ENCODE measurements at places on chromosomes 13 and 19.

DNA sequence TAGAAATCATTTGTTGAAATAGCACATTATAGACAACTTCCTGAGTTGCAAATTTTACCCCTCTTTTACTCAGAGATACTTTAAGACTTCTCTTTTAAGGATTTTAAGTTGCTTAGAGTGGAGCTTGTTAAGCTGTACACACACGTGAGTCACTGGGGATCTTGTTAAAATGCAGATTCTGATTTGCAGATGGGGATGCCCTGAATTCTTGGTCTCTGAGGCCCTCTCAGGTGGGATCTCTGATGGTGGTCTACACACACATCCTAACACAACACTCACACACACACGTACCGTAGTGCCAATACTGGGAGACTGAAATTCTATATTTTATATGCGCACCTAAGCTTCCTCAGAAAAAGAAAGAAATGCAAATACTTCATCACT, 788.3 kb downstream of the UQCRFS1 start:
- DNase-seq: no peak

DNA sequence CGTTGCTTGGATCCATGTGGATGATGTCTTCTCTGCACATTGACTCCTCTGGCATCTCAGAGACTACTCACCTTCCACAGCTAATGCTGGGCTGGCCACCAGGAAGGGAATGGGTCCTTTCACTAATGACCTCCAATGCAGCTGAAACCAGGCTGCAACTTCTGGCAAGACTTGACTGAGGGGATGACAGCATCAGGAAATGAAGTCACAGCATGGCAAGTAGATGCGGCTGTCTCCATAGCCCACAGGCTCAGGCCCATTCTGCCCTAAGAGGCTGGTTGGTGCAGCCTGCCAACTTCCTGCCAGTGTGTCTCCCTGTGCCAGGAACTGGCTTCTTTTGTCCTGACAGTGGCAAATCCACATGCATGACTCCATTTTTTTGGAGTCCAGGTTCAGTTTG, 467.3 kb downstream of the TSHZ3 start:
- no peak for DNase-seq

GRCh38 chr13:113187263-113187669, 21.2 kb downstream of the PCID2 start:
- peak; percentile 27 for DNase-seq

- no peak for DNase-seq
Measured at GRCh38 chr13:102692491-102692826, 2.4 kb downstream of the METTL21C start.

DNA sequence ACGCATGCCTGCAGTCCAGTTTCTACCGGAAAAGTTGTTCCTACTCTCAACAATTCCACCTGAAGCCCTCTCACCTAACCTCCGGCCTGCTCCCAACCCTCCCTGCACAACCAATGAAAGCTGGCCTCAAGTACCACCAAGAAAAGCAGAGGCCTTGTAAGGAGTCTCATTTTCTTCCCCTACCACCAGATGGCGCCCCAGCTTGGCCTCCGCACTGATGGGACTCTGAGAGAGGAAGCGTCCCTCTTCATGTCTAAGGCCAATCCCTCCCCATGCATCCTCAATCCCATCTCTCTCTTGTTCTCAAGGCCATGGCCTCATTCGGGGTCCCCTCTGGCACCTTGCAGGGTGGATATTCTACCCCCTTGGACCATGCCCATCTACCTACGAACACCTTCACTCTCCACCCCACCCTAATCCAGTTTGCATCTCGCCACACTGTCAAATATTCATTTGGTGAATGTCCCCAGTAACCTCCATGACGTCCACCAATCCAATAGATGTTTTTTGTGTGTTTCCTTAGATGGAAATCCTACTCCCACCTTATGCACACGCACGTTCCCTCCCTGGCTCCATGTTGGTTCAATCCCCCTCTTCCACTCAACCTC, 412.8 kb downstream of the ZNF536 start:
- DNase-seq: peak; percentile 11

GRCh38 chr13:114315074-114315785, 927 bp downstream of the CHAMP1 start:
- DNase-seq: no peak

- no peak for DNase-seq
Measured at GRCh38 chr19:41997121-41997850, 3.3 kb upstream of the ATP1A3 start.

DNA sequence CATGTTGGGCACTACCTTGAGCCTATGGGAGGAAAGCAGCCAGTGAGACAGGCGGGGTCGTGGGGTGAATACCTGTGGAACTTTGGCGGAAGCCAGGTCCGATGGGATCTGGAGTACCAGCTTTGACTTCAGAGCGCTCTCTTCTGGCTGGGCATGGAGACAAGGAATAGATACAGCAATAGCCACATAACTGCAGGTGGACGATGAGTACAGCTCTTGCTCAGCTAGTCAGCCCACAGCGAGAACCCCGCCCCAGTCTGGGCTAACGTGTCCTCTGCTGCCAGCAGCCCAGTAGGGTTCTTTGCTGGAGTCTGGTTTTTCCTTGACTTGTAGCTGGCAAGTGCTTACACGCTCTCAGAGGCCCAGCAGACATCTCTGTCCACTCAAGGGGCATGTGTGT, 83.4 kb downstream of the SIPA1L3 start:
- no peak for DNase-seq

DNA sequence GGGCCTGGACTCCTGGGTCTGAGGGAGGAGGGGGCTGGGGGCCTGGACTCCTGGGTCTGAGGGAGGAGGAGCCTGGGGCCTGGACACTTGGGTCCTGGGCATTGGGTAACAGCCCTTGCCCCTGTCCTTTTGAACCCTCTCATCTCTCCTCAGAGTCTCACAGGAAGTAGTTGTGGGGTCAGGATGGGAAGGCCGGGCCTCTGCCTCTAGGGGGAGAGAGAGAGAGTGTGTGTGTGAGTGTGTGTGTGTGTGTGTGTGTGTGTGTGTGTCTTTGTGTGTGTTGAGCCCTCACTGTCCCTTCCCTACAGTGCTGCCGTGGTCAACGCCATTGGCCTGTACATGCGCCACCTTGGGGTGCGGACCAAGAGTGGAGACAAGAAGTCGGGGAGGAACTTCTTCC, 10.9 kb downstream of the ARHGEF1 start:
- DNase-seq: no peak

DNA sequence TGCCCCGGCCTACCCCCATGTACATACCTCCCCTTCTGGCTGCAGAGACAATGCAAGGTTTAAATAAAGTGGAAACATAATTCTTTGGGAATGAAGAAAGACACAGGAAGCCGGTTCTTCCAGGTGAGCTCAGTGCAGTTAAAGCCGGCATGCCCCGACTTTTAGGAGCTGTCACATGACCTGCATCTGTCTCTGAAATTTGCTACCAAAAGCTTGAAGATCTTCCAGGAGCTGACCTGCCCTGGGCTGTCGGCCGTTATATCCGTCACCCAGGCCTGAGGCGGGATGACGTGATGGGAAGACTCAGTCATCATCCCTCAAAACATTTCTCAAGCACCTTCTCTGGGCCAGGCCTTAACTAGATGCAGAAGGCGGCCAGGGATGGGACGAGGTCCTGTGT, 10.3 kb downstream of the RAB8A start:
- no peak for DNase-seq

DNA sequence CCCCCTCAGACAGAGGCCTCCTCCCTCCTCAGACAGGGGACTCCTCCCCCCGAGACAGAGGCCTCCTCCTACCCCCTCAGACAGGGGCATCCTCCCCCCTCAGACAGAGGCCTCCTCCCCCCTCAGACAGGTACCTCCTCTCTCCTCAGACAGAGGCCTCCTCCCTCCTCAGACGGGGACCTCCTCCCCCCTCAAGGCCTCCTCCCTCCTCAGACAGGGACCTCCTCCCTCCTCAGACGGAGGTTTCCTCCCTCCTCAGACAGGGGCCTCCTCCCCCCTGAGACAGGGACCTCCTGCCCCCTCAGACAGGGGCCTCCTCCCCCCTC, 13.9 kb downstream of the C3 start:
- DNase-seq: no peak

DNA sequence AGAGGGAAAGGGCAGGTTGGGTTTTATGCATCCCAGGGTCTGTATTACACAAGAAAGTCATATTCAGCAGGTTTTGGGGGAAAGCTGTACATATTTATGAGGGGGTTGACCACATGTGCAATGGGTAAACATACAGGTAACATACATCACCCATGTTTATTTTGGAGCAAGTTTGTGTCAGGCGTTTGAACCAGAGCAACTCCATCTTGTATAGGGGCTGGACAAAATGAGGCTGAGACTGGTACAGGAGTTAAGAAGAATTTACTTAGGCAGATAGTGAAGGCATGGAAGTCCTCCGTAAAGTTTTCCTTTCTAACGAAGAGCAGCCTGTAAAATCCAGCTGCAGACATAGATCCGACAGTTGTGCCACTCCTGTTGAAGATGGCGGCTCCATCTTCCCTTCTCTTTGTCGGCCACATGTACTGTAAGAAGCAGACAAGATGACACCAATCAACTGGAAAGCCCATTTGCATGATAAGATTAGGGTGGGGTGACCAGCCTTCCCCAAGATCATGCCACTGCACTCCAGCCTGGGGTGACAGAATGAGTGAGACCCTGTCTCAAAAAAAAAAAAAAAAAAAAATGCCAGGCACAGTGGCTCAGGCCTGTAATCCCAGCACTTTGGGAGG, 4.7 kb upstream of the NUDT19 start:
- DNase-seq: no peak

DNA sequence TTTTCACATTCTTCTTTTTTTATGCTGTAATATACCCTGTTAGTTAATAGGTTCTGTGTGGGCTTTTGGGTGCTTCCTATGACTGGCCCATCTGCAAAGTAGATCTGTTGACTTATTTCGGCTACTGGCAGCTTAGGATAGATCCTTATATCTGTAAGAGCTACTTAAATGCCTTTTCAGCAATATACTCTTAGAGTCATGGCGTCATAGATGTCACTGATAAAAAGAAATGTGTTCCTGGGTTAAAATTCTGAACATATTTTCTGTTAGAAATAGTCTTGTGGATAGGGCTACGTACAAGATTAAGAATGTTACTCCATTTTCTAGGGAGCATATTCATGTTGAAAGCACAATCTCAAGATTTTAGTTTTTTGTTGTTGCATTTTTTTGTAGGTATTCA, 4.7 kb downstream of the AKAP11 start:
- no peak for DNase-seq

DNA sequence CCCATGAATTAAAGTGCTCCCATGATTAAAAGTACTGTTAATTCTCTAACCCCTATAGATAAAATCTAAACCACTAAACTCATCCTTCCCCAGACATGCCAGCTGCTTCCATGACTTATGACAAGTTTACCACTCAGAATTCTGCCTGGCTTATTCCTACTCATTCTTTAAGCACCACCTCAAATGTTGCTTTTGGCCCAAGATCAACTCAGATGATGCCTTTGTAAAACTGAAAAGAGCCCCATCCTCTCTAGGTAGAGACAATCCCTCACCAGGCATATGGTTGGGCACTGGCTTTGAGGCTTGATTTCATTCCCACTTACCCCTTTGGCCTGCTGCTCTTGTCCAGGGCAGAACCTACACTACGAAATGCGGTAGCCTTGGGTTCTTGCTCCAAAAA, 250.0 kb downstream of the DNAJC15 start:
- DNase-seq: no peak

DNA sequence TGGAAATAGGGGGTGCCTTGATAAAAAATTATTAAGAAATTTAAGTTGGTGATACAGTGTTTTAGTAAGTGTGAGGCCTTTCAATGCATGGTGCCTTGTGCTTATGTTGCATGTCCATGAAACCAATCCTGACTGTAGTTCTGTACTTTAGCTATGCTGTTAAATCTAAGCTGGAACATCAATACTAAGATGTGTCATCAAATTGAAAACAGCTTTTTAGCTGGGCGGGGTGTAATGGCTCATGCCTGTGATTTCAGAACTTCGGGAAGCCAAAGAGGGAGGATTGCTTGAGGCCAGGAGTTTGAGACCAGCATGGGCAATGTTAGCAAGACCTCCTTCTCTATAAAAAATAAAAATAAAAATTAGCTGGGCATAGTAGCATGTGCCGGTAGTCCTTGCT, 930.3 kb upstream of the PCDH9 start:
- DNase-seq: no peak

GRCh38 chr13:66219506-66219905, 1010.6 kb downstream of the PCDH9 start:
- DNase-seq: no peak

GRCh38 chr19:49475191-49475917, 1.3 kb downstream of the FLT3LG start:
- no peak for DNase-seq

- peak; percentile 75 for DNase-seq
Measured at GRCh38 chr19:58326914-58327726, at the start of gene ZSCAN22. TSS of gene ZSCAN22 (plus strand) at chr19:58326994. CDS start at chr19:58334803, 7,809 bp downstream.

Data from activated CD4-positive, CD25-positive, alpha-beta regulatory T cell (primary cell).